ENCODE measurements at places on chromosomes 12 and 14.

- DNase-seq, result no peak
Observed at GRCh38 chr14:79552778-79553177, 658.5 kb downstream of the DIO2 start.

GRCh38 chr12:11565752-11566151, 83.7 kb upstream of the ETV6 start:
- DNase-seq, result no peak

DNA sequence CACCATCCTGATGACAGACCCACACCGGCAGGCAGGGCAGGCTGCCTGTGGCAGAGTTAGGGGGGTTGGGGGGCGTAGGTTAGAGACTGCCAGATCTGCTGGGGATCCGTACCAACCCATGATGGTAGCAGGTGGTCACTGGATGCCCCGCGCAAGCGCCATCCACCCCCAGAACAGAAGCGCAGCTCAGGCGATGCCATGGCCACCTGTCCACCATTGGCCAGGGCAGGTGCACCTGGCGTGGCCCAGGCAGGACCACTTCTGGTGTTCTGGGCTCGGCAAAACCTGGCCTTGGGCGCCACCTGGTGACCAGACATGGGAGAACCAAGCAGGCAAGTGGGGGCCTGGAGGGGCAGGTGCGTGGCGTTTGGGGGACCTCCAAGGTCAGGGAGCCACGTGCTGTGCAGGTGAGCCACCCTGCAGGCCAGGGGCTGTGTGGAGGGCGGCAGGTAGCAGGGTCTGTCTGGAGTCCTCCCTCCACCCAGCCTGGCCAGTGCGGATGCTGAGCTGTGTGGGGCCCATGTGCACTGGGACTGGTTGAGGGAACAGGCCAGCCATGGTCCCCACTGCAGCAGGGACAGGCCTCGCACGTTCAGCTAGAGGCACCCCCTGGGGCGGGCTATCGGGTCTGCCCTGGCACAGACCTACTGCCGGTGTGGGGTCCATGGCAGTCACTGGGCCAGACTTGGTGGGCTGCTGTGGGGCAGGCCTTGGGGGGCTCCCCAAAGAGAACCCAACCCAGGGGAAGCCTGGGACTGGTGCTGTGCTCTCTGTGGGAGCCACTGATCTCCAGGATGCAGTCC, 15.6 kb downstream of the BAG5 start:
- DNase-seq, result peak; percentile 98

DNA sequence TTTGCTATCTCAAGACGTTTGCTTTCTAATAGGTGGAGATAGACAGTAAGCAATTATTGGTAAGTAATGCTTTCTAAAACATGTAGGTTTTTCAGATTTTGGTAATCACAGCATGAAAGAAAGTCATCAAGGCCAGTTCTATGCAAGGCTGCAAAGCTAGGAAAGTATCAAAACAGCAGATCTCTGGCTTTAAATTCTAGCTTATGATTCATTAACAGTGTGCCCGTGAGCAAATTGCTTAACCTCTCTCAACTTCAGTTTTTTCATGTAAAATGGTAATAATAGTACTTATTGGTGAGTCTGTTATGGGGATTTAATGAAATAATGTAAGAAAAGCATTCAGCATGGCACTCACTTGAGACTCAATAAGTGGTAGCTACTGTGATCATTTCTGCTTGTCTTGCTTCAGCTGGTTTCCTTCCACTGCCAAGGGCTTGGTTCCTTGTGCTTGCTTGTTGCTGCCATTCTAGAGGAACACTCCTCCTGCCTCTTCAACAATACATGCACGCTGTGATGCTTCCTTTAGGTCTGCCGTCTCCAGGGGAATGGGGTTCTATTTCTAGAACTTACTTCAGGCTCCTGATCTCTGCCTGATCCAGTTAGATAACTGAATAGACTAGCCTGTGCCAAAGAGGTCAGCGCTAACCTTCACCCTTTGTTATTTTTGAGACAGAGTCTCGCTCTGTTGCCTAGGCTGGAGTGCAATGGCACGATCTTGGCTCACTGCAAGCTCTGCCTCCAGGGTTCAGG, 88.4 kb downstream of the CAND1 start:
- no peak for DNase-seq

GRCh38 chr12:47804171-47804570, 15.5 kb downstream of the HDAC7 start:
- DNase-seq, result no peak

DNA sequence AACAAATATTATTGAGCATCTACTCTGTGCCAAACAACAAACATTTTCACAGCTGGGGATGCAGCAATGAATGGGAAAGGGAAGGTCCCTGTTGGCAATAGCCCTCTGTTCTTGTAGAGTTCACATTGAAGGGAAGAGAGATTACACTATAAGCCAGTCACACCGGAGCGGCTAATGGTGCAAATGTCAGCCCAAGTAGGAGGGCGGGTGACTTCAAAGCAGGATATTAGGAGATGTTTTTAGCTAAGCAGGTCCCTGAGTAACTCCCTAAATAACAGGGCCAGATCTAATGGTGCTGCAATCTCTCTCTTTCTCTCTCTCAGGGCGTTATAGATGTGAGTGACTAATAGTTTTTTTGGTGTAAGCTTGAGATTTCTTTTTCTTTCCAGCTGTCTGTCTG, 30.7 kb downstream of the FLVCR2 start:
- no peak for DNase-seq

DNA sequence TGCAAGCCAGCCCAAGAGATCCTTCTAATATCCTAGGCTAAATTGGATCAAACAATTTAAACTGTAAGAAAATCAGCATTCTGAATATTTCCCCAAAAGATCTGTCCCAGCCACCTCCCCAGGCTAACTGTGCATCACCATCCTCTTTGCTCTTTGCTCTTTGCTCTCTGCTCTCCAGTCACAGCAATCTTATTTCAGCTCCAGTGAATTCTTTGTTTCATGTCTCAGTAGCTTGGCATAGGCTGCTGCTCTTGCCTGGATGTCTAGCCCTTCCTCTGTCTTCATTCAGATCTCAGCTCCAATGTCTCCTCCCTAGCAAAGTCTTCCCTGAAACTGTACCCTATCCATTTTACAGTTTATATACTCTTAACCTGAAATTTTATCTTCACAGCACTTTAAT, 399.8 kb upstream of the USP15 start:
- no peak for DNase-seq

GRCh38 chr14:64114796-64115195, 179.4 kb downstream of the ESR2 start:
- no peak for DNase-seq

- DNase-seq, result no peak
Observed at GRCh38 chr14:23725980-23726710, 90.0 kb downstream of the DHRS2 start.

- DNase-seq, result no peak
Observed at GRCh38 chr12:3138941-3139511, 61.8 kb downstream of the TSPAN9 start.

DNA sequence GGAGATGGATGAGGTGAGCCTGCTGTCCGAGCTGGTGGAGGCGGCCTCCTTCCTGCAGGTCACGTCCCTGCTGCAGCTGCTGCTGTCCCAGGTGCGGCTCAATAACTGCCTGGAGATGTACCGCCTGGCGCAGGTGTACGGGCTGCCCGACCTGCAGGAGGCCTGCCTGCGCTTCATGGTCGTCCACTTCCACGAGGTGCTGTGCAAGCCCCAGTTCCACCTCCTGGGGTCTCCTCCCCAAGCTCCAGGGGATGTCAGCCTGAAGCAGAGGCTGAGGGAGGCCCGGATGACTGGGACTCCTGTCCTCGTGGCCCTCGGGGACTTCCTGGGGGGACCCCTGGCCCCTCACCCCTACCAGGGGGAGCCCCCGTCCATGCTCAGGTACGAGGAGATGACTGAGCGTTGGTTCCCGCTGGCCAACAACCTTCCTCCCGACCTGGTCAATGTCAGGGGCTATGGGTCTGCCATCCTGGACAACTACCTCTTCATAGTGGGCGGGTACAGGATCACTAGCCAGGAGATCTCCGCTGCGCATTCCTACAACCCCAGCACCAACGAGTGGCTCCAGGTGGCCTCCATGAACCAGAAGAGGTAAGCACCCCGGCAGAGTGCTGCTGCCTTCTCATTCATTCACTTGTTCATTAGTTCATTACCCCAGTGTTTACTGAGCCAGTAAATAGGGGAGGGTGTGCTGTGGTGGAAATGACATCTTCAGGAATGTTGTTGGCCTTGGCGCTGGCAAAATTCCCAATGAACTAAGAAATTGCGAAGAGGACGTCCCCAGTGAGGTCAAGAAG, 774 bp upstream of the MANSC4 start:
- peak; percentile 38 for DNase-seq

DNA sequence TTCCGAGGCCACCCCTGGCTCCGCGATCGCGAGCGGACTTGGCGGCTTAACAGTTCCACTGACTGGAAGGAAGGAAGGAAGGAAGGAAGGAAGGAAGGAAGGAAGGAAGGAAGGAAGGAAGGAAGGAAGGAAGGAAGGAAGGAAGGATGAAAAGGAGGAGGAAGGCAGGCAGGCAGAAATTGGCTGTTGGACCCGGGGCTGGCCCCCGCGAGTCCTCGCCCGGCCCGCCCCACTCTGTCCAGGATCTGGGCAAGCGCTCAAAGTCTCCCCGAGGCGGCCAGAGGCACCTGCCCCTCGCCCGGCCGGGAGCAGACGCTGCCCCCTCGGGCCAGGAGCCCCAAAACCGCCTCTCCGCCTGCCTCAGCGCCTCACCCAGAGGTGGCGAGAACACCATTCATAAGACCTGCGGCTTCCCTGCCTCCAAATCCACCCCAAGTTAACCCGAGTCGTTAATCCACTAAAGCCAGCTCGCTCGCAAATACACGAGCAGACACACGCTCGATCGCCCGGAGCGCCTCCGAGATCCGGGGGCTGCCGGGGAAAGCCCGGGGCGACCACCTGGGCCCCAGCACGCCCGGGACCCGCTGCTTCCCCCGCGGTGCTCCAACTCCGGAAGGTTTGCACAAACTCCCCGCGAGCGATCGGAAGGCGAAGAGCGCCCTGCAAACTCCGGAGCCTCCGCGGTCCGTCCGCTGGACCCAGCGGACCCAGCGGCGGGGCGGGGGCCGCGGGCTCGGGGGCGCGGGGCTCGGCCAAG, 844 bp downstream of the DPF3 start:
- DNase-seq, result no peak

DNA sequence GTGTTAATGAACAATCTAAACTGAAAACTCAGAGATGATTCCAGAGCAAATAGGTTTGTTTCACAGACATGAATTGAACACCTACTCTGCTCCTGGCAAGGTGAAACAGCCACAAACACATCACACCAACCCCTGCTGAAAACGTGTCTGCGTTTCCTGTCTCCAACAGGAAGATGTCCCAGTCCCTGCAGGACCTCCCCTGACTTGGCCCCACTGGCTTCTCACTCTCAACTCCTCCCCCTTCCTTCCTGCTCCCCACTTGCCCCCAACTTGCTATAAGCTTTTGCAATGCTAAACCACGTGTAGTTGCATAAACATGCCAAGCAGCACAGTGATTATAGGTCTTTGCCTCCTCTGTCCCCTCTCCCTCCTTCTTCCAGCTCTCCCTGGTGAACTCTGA, 567.6 kb downstream of the BCL11B start:
- no peak for DNase-seq

GRCh38 chr12:4974217-4974616, 64.5 kb downstream of the KCNA1 start:
- DNase-seq, result no peak

DNA sequence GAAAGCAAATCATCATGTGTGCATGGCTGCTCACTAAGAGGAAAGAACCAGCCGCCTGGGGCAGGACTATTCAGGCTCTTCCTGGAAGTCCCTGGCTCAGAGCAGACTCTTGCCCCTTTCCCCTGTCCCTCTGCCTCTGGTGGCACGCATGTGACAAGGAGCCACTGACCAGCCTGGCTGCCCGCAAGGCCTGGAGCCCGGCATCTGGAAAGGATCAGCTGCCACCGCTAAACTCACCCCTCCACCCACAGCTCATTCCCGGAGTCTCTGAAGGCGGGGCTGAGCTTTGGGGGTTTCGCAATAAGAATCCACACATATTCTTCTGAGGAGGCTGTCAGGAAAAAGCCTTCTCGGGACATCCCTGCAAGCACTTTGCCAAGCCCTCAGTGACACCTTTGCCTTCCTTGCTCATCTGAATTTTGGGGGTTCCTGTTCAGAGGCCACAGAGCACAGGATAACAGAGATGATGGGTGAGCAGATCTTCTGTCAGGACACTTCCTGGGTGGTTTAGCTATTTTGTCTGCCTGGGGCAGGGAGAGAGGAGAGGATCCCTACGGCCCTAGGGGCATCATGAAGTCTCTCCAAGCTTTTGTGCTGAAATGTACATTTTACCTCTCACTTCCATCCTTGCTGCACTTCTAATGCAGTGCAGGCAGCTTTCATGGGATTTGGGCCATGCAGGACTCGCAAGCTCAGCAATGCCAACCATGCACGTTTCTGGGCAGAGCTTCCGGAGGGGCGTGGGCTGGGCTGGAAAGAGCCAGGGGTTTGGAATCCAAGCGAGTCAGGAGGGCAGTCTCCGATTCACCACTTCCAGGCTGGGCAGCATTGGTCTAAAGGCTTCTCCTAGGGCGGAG, 124.8 kb upstream of the MAP1LC3B2 start:
- DNase-seq, result no peak

DNA sequence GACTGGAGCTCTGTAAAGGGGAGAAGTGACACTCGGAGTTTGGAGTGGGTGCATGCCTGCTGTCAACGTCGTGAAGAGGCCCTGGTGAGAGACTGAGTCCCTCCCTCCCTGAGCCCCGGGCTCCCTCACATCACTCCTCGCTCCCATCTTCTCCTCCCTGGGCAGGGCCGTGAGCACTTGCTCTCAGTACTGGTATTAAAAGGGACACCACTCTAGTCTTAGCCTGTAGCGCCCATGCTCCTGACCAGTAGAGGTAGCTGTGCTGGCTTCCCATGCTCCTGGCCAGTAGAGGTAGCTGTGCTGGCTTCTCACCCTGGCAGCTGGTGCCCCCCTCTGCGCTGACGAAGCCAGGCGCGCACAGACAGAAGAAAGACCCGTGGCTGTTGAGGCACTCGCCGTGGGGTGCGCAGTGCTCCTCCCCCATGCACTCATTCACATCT, 14.7 kb downstream of the ISCA2 start:
- peak; percentile 5 for DNase-seq

GRCh38 chr12:104426926-104427546, 29.7 kb upstream of the CHST11 start:
- DNase-seq, result no peak

DNA sequence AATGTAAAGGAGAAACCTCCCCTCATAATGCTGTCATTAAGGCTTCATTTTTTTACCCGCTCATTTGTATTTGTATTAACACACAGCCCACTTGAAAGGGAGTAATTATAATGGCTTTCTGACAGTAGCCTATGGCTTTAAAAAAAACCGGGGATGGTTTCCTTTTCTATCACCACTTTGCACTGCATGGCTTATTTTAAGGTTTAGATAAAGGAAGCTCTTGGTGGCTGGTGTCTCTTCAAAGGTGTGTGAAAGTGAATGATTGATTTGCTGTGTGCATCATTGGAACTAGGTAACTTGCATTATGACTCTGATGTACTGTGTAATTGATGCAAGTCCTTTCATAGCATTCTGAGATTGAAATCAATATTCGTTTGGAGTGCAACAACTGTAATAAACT, 80.7 kb downstream of the NPAS3 start:
- DNase-seq, result no peak

- DNase-seq, result no peak
Observed at GRCh38 chr12:55847603-55848291, 5.0 kb upstream of the MMP19 start.

GRCh38 chr14:54344445-54344844, 52.4 kb upstream of the CDKN3 start:
- DNase-seq, result no peak
